ENCODE measurements at places on chromosomes 12 and 14. TPM values are rescaled to one million over a fixed set of nuclear protein-coding genes. Genes with fewer than 3 reads are reported as not detected.
A peak's percentile ranks its signal among the peaks of the same experiment; 100 is the strongest.

DNA sequence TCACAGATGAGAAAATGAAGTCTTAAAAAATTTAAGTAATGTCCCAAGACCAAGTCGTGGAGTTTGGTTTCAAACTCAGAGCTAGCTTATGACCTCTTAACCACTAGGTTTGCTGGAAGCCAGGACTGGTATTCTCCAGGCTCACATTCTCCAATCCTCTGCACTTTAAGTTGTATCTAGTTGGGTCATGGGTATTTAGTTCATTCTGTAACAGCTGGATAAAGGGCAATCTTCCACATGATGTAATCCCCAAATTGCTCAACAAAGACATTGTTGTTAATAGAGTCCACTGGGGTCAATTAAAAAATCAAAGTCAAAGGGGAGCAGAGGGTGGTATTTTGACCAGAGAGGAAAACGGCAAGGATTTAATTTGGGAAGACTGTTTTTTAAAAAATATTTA lies 17.8 kb upstream of the GAS2L3 start:
- DNase-seq = no peak

The TMEM229B gene
- total RNA-seq = 2.3 TPM

The TDP1 gene
- 2.8 TPM for total RNA-seq

The ZBTB42 gene
- 5.0 TPM for total RNA-seq

GRCh38 chr12:114347861-114348260 lies 58.1 kb downstream of the TBX5 start:
- DNase-seq = no peak

- peak; percentile 69 for DNase-seq
Observed at GRCh38 chr12:52203079-52203921, 11.5 kb upstream of the KRT80 start.

The RIN3 gene
- 11.0 TPM for total RNA-seq

GRCh38 chr14:27715561-27715960 lies 1051.0 kb upstream of the FOXG1 start:
- DNase-seq = no peak

- no peak for DNase-seq
Observed at GRCh38 chr12:97474987-97475386, 12.4 kb downstream of the RMST start.

- no peak for DNase-seq
Observed at GRCh38 chr12:120774169-120774916, 48.7 kb downstream of the ACADS start.

The KRT2 gene
- total RNA-seq = not detected

DNA sequence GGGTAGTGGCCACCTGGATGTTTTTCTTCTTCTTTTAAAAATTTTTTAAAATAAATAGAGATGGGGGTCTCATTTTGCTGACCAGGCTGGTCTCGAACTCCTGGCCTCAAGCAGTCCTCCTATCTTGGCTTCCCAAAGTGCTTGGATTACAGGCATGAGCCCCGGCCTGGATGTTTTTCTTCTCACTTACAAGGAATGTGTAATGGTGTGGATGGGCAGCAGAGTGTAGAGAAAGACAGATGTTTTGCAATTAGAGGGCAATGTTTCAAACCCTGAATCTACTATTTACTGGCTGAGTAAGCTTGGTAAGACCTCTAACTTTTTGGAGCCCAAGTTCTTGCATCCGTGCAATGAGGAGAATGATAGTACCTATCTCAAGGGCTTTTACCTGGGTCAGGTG lies 48.1 kb downstream of the ADCK1 start:
- no peak for DNase-seq
